Gastroesophageal sphincter (tissue), 4 donors: ENCODE measurements at places on chromosomes 11 and 22. TPM values are rescaled to one million over a fixed set of nuclear protein-coding genes. Genes with fewer than 3 reads are reported as not detected.

Gene SAAL1
- 16.7 TPM for total RNA-seq

Gene RASL10A
- total RNA-seq = 0.40 TPM

Gene MDK
- total RNA-seq = 19.6 TPM

Gene OR8G5
- total RNA-seq = not detected

DNA sequence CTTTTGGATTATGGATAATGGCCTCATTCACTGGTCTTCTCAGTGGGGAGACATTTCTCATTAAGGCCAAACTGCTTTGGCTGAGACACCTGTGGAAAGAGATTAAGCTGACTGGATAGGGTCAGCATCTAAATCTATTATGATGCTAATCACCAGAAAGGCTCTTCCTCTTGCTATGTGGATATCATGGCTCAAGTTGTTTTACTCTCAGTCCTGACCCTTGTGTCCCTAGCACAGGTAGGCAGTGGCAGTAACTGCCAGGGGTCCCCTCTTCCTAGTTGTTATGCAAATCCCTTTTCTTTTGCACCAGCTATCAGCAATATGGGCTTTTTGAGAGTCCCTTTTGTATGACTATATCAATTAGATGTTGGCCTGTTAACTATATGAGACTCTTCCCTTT is 335.7 kb upstream of the PLET1 start:
- no peak for ATAC-seq
